A172 (cell line): ENCODE measurements at places on chromosomes 1 and 21. TPM values are rescaled to one million over a fixed set of nuclear protein-coding genes. Genes with fewer than 3 reads are reported as not detected.

The SRSF11 gene
- 78.9 and 92.0 TPM in 2 replicates for total RNA-seq

The E2F2 gene
- total RNA-seq = 3.8 and 4.0 TPM in 2 replicates

The MMEL1 gene
- not detected in 2 replicates for total RNA-seq

The IER5 gene
- 41.9 and 45.0 TPM in 2 replicates for total RNA-seq

The SERPINC1 gene
- not detected in 2 replicates for total RNA-seq

The CADM3 gene
- total RNA-seq = 0.26 and 0.91 TPM in 2 replicates

The VTCN1 gene
- total RNA-seq = not detected in 2 replicates

The NCMAP gene
- total RNA-seq = not detected in 2 replicates

The KIF17 gene
- total RNA-seq = 2.1 and 3.6 TPM in 2 replicates

The PHGDH gene
- total RNA-seq = 96.8 and 97.2 TPM in 2 replicates

The PPFIA4 gene
- total RNA-seq = 2.3 and 6.6 TPM in 2 replicates

The ANKRD45 gene
- 0.29 and 0.96 TPM in 2 replicates for total RNA-seq

The TSSK3 gene
- 0.24 TPM in 1 of 2 replicates, not detected in the other for total RNA-seq

The PKP1 gene
- not detected in 2 replicates for total RNA-seq

The ZBTB8OS gene
- total RNA-seq = 54.6 and 55.2 TPM in 2 replicates

The DRAXIN gene
- 4.0 and 7.0 TPM in 2 replicates for total RNA-seq

The SPRR5 gene
- not detected in 2 replicates for total RNA-seq

The CCDC24 gene
- total RNA-seq = 8.8 and 13.9 TPM in 2 replicates

The HSD3B1 gene
- not detected in 2 replicates for total RNA-seq

The CFHR5 gene
- not detected in 2 replicates for total RNA-seq

The CHI3L2 gene
- total RNA-seq = 0.48 and 2.5 TPM in 2 replicates

The ADORA3 gene
- total RNA-seq = not detected in 2 replicates

The KRTCAP2 gene
- total RNA-seq = 122 and 126 TPM in 2 replicates

The ZMPSTE24 gene
- total RNA-seq = 86.7 and 131 TPM in 2 replicates

The SPTA1 gene
- not detected in 2 replicates for total RNA-seq

The KCNJ15 gene
- 0.16 TPM in 1 of 2 replicates, not detected in the other for total RNA-seq

The MYBPH gene
- total RNA-seq = 0.36 and 0.38 TPM in 2 replicates

The GPA33 gene
- total RNA-seq = 0.24 TPM in 1 of 2 replicates, not detected in the other

The CRYAA gene
- total RNA-seq = not detected in 2 replicates

The C1orf210 gene
- total RNA-seq = not detected in 2 replicates

The CR1L gene
- not detected in 2 replicates for total RNA-seq

The HCRTR1 gene
- not detected in 2 replicates for total RNA-seq

The CFHR2 gene
- not detected in 2 replicates for total RNA-seq

The LCE2C gene
- total RNA-seq = not detected in 2 replicates

The MAN1C1 gene
- total RNA-seq = 0.67 and 1.5 TPM in 2 replicates

The FABP3 gene
- 9.0 and 19.5 TPM in 2 replicates for total RNA-seq

The FOXD2 gene
- total RNA-seq = 0.07 and 0.55 TPM in 2 replicates
